SJSA1 (cell line): ENCODE measurements at places on chromosomes 7 and 10. TPM values are rescaled to one million over a fixed set of nuclear protein-coding genes. Genes with fewer than 3 reads are reported as not detected.
A peak's percentile ranks its signal among the peaks of the same experiment; 100 is the strongest.

GRCh38 chr10:47305566-47305965, 5.6 kb downstream of the GDF10 start:
- no peaks in the 10 kb centered on the region for H3K36me3 ChIP-seq
- no peak for DNase-seq
- H3K4me3 ChIP-seq = no peak overlapping the region

DNA sequence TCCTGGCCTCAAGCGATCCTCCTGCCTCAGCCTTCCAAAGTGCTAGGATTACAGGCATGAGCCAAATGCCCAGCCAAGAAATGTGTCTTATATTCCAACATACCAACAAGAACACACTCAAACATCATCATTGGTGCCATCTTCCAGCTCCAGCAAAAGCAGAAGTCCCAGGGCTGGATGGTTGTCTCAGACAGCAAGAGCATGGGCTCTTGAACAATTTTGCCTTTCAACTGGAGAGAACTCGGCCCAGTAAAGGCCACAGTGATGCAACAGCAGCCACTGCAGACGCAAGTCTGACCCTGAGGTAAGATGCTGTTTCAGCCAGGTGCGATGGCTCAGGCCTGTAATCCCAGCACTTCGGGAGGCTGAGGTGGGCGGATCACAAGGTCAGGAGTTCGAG, 52.8 kb upstream of the NFE2L3 start:
- DNase-seq = no peak
- H3K36me3 ChIP-seq = no peaks in the 10 kb centered on the region
- H3K4me3 ChIP-seq = no peak overlapping the region

The TDRD1 gene
- not detected in 2 replicates for total RNA-seq

The FAM25A gene
- total RNA-seq = not detected in 2 replicates

- H3K27me3 ChIP-seq = no peaks in the 10 kb centered on the region
- H3K36me3 ChIP-seq = no peaks in the 10 kb centered on the region
- H3K4me1 ChIP-seq = peaks cover 8% of the 10 kb centered on the region
- peak; percentile 49 for DNase-seq
- H3K27ac ChIP-seq = no peak overlapping the region
Measured at GRCh38 chr7:114889646-114890285, 32.1 kb upstream of the MDFIC start.

The PTPRN2 gene
- total RNA-seq = 1.2 and 2.1 TPM in 2 replicates

DNA sequence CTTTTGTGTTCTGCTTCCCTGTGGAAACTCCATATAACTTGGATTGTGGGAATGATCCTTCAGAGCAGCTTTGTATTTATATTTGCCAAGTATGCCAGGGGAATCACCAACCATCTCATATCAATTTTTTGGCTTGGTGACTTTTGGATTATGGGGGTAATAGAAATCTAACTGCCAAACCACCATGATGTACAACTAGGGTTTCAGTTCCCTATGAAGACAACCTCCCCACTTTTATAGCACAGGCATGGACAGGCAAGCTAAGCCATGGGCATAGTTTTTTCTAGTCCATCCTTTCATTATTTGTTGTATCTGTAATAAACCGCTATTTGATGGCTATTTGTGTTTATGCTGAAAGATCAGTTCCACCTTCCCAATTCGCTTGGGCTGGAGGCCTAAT, 17.7 kb downstream of the NPY start:
- H3K36me3 ChIP-seq = no peaks in the 10 kb centered on the region
- H3K27ac ChIP-seq = no peak overlapping the region
- no peak overlapping the region for H3K4me3 ChIP-seq
- no peak for DNase-seq
- H3K4me1 ChIP-seq = no peaks in the 10 kb centered on the region

The ZNF138 gene
- 6.9 and 9.1 TPM in 2 replicates for total RNA-seq

The SLC18A2 gene
- not detected in 2 replicates for total RNA-seq

DNA sequence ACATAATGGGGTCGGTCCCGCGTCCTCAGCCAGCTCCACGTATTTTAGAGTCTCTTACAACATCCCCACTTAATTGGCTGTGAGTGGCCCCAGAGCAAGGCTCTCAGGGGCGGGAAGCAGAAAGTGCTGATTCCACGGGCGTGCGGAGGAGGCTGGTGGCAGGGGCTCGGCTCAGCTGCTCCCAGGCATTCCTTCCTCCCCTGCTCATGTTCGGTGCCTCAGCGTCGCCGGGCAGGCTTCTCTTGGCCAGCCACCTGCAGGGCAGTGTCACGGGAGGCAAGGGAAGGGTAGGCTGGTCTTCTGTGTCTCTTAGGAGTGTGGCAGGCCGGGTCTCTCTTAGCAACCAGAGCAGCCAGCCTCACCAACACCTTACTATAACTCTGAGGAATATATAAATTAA, 33.8 kb downstream of the IL15RA start:
- H3K27ac ChIP-seq = no peak overlapping the region
- no peak overlapping the region for H3K4me3 ChIP-seq

GRCh38 chr7:29623973-29624372, 60.3 kb downstream of the PRR15 start:
- no peaks in the 10 kb centered on the region for H3K36me3 ChIP-seq
- no peak for DNase-seq
- no peak overlapping the region for H3K4me3 ChIP-seq
- H3K27ac ChIP-seq = no peak overlapping the region
- no peaks in the 10 kb centered on the region for H3K27me3 ChIP-seq
- peaks cover 22% of the 10 kb centered on the region for H3K4me1 ChIP-seq

The EMX2 gene
- total RNA-seq = 0.21 TPM in 1 of 2 replicates, not detected in the other

- no peaks in the 10 kb centered on the region for H3K27me3 ChIP-seq
- no peak overlapping the region for H3K27ac ChIP-seq
- no peak for DNase-seq
Measured at GRCh38 chr10:61841338-61841875, 60.1 kb upstream of the ARID5B start.

DNA sequence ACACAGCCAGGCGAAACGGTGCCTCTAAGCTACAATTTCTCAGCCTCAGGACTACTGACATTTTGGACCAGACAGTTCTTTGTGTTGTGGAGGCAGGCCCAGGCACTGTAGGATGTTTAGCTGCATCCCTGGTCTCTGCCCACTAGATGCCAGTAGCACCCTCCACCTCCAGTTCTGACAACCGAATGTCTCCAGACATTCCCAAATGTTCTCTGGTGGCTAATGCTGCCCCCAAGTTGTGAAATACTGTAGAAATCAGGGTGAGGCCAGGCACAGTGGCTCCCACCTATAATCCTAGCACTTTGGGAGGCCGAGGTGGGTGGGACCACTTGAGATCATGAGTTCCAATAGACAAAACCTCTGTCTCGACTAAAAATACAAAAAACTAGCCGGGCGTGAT, 18.2 kb downstream of the HNRNPF start:
- H3K27ac ChIP-seq = no peak overlapping the region
- H3K4me3 ChIP-seq = no peak overlapping the region
- peaks cover 11% of the 10 kb centered on the region for H3K4me1 ChIP-seq

DNA sequence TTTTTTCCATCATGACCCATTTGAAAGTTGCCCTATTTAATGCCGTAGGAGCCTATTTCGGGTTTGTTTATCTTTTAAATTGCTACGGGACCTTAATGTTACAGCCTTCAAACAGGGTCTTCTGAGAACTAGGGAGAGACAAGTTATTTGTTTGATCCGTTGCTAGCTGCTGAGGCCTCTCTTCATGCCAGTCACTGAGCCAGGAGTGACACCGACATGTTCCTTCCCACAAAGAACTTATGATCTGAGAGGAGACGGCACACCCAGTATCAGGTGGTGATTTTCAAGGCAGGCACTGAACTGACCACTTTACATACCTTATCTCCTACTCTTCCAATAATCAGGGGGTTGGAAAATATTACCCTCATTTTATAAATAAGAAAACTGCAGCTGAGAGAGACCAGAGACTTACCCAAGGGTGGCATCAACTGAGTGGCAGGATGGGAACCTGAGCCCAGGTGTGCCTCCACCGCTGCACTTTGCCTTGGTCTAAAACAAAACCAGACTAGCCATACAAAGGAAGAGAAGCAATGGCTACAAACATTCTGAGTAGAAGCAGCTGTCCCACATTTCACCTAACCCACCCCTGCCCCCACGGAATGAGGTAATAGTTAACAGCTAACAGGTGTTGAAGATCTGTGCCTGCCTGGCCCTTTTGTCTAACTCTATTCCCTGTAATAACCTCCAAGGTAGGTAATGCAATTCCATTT, 40.5 kb downstream of the PPP1R3C start:
- H3K4me1 ChIP-seq = peaks cover 63% of the 10 kb centered on the region
- no peak overlapping the region for H3K4me3 ChIP-seq
- H3K27ac ChIP-seq = peak overlapping the region; percentile 87; the same call in 1 of the 2 replicates
- no peaks in the 10 kb centered on the region for H3K36me3 ChIP-seq
- no peaks in the 10 kb centered on the region for H3K27me3 ChIP-seq

- no peaks in the 10 kb centered on the region for H3K27me3 ChIP-seq
- no peak overlapping the region for H3K27ac ChIP-seq
- no peak overlapping the region for H3K4me3 ChIP-seq
- no peaks in the 10 kb centered on the region for H3K4me1 ChIP-seq
- DNase-seq = no peak
Measured at GRCh38 chr10:76727038-76727437, 910.6 kb downstream of the KCNMA1 start.

- no peak overlapping the region for H3K27ac ChIP-seq
- H3K27me3 ChIP-seq = peaks cover 26% of the 10 kb centered on the region
- no peak for DNase-seq
- no peak overlapping the region for H3K4me3 ChIP-seq
- no peaks in the 10 kb centered on the region for H3K4me1 ChIP-seq
Measured at GRCh38 chr7:30674876-30675275, 7.4 kb downstream of the CRHR2 start.

GRCh38 chr7:72335561-72336381, 76.4 kb downstream of the CALN1 start:
- no peaks in the 10 kb centered on the region for H3K4me1 ChIP-seq
- no peak for DNase-seq
- H3K27ac ChIP-seq = no peak overlapping the region
- H3K27me3 ChIP-seq = peaks cover 14% of the 10 kb centered on the region; the same call in 1 of the 2 replicates
- no peak overlapping the region for H3K4me3 ChIP-seq

The ADAMTS14 gene
- total RNA-seq = 0.66 and 1.2 TPM in 2 replicates

- H3K4me3 ChIP-seq = no peak overlapping the region
- DNase-seq = no peak
- H3K27ac ChIP-seq = no peak overlapping the region
- no peaks in the 10 kb centered on the region for H3K36me3 ChIP-seq
- H3K27me3 ChIP-seq = no peaks in the 10 kb centered on the region
- H3K4me1 ChIP-seq = no peaks in the 10 kb centered on the region
Measured at GRCh38 chr7:142940966-142941535, 1.8 kb downstream of the LLCFC1 start.

GRCh38 chr10:126953886-126954285, 48.7 kb downstream of the DOCK1 start:
- no peaks in the 10 kb centered on the region for H3K27me3 ChIP-seq
- peaks cover 8% of the 10 kb centered on the region for H3K36me3 ChIP-seq
- H3K4me1 ChIP-seq = no peaks in the 10 kb centered on the region
- no peak overlapping the region for H3K27ac ChIP-seq
- no peak for DNase-seq

DNA sequence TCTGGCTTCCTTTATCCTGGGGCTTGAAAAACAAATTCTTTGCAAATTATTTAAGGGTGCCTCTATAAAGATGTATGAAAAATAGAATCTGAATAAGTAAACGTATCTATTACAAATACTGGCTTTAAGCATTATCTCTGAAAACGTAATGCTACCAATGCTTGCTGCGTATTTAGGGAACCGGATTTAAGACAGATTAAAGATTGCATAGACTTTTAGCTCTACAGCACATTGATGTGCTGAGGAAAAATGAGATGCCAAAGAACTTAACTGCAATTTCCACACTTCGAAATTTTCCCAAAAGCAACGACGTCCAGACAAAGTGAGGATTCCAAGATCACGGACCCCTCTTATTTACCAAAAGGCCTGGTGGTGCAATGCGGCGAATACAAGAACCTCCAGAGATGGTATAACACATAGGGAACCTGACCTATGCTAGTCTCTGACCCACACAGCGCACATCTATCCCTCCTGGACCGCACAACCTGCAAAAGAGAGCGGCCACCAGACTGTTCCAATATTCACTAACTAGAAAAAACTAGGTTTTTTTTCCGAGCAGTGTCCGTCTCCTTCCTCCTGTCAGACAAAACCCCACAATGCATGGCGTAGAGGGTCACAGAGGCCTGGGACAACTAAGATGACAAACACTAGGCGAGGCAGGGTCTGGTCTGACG, 34.3 kb upstream of the PHF14 start:
- H3K4me1 ChIP-seq = peaks cover 15% of the 10 kb centered on the region
- no peak for DNase-seq
- peak overlapping the region; percentile 57 for H3K4me3 ChIP-seq
- H3K27ac ChIP-seq = peak overlapping the region; percentile 99
- peaks cover 34% of the 10 kb centered on the region for H3K36me3 ChIP-seq

GRCh38 chr7:152851326-152851725, 91.8 kb downstream of the ACTR3B start:
- H3K4me3 ChIP-seq = no peak overlapping the region
- H3K27me3 ChIP-seq = no peaks in the 10 kb centered on the region

The DNAJC12 gene
- total RNA-seq = 0.88 and 1.1 TPM in 2 replicates
